ENCODE measurements at places on chromosomes 2 and 18.

DNA sequence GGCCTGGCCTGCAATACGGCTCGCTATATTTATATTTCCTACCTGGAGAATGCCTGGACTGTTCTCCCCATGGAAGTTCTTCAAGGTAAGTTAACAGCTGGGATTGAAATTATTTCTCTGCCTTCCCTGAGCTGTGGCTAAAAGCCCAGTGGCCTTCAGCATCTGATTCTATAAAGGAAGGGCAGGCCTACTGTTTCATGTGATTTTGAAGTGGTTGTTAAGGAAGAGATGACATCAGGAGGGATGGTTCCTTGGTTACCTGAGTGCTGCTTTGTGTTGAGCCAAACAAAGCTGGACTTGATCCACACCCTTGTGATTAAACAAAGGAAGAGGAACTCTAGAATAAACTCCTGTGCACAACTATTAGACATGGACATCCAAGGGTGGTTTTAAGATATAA is 61.6 kb downstream of the MFSD6 start:
- peak; percentile 32 for DNase-seq

DNA sequence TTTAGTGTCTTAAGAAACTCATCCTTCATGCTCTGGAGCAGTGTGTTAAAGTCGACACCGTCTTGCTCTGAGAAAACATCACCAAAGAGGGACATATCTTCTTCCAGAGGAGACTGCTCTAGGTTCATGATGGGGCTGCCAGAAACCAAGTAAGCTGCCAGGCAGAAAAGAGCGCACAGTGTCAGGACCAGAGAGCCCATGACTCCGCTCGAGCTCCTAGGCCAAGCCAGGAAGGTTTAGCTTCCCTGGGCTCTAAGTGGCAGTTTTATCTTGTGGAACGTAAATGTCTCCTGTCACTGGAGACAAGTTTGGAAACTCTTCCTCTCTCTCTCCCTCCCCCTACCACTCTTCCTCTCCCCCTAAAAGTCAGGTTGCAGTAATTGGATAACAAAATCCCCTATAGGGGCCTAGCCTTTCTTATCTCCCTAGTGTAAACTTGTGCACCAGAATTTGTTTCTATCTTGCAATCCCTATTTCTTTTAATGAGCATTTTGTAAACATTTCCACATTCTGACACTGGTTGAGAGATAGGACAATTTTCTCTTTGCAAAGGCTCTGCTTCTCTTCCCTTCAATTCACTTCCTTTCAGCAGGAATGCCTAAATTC is at the start of gene BMP10:
Gene BMP10 (minus strand): TSS at position 239 of the 606 bp plus-strand sequence. CDS start 39 bp downstream, at position 200.
- DNase-seq, result no peak

- no peak for DNase-seq
Measured at GRCh38 chr2:161709428-161709827, 85.2 kb downstream of the SLC4A10 start.

DNA sequence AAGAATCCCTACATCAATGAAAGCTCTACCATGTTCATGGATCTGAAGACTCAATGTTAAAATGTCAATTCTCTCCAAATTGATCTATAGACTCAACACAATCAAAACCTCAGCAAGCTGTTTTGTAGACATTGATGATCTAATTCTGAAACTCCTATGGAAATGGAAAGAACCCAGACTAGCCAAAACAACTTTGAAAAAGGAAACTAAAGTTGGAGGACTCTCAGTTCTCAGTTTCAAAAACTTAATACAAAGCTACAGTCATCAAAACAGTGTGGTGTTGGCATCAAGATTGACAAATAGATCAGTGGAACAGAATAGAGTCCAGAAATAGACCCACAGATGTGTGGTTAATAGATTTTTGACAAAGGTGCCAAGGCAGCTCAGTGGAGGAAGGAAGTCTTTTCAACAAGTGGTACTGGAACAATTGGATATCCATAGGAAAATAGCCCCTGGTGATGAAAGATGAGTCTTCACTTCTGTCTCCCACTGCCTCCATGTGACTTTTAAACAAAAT is 30.4 kb downstream of the LBH start:
- DNase-seq, result peak; percentile 55

GRCh38 chr2:197130318-197130717 is 180.3 kb downstream of the ANKRD44 start:
- no peak for DNase-seq

DNA sequence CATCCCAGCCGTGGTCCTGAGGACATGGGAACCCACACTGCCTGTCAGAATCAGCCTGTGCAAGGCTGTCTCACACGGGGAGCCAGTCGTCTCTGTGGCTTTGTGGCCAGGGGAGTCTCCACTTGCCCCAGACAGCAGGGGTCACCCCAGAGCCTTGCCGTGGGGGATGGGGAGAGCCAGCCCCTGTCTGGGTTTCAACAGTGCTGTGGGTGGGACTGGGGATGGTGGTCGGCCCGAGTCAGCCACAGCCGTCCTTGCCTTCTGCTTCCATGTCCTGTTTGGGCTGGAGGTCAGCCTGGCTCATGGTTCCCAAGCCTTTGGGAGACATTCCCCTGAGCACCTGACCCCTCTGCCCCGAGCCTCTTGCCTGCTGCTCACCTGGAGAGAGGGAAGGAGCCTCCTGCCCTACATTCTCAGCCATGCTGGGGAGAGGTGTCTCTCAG is 19.6 kb downstream of the GPR35 start:
- DNase-seq, result no peak

GRCh38 chr2:158755310-158756087 is 39.6 kb upstream of the DAPL1 start:
- no peak for DNase-seq

DNA sequence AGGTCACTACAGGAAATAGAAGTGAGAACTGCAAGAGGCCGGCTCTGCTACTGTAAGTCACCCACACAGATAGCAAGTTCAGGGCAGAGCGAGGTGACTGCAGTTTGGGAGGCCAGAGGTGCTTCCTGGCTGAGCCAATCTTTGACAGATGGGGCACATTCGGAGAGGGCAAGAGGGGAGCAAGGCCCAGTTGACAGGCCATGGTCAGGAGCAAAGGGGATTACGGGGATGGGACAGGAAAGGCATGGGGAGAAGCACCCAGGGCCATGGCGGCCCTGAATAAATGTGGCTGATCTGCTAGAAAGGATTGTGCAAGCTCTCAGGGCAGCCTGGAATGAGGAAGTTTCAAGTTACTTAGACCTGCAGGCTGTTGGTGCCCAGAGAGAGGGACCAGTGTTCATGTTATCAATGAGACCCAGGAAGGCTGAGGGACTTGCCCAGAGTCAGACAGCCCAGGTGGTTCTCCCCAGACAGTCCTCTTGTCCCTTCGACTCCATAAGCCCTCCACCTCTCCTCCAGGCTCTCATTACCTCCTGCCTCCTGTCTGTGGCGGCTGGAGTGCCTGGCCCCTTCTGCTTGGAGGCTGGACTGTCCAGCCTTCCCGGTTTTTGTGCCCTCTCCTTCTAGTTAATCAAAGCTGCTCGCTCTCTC is 123.3 kb downstream of the CTIF start:
- DNase-seq, result peak; percentile 65

DNA sequence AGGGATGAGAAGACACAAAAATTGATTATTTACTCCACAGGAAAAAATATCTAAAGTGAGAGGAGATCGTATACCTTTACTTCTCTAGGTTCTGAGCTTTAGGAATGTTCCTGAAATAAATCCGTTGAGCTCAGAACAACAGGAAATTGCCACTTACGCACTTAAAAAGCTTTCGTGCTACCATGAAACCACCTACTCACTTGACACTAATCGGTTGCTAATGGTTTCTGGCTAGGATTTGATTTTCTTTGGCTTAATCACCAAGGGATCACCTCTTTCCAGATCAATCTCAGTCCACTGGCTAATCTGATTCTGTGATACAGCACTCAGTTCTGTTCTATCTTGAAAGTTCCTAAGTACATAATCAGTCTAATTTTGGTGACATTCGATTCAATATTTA is 419.6 kb downstream of the DLGAP1 start:
- no peak for DNase-seq

GRCh38 chr2:197805715-197806633 is 1.6 kb downstream of the PLCL1 start:
- DNase-seq, result peak; percentile 42

DNA sequence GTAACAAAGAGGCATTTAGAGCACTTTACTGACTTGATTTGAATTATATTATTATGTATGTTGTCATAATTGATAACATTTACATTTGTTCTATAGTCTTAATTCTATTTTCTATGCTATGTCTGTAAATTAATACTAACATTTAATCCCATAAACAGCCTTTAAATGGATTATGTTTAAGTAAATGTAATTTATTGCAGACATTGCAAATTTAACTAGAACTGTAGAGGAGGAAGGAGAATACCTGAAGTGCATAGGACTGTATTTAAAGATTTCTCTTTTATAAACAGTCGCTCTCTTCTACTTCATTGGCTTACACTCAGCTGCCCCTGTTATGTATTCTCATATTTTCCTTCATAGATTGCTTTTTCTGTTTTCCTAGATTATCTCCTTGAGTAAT is 92.4 kb downstream of the SPAG16 start:
- DNase-seq, result no peak

DNA sequence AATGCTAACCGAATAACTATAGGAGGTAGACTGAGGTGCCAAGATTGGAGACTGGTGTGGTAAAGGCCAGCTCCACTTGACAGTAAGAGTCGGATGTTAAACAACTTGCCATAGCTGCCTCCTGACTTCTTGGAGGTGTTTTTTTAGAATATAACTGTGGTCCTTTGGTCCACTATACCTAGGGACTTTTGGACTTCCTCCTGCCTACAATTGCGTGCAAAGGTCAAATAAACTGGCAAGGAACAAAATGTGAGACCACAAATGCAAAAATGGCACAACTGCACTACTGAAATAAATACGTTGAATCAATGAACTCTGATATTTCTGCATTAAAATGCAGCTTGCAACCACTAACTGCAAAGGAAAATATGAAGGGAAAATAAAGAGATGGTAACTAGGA is 338.6 kb downstream of the NRXN1 start:
- DNase-seq, result no peak

GRCh38 chr2:233228376-233228775 is 23.1 kb upstream of the ATG16L1 start:
- no peak for DNase-seq

DNA sequence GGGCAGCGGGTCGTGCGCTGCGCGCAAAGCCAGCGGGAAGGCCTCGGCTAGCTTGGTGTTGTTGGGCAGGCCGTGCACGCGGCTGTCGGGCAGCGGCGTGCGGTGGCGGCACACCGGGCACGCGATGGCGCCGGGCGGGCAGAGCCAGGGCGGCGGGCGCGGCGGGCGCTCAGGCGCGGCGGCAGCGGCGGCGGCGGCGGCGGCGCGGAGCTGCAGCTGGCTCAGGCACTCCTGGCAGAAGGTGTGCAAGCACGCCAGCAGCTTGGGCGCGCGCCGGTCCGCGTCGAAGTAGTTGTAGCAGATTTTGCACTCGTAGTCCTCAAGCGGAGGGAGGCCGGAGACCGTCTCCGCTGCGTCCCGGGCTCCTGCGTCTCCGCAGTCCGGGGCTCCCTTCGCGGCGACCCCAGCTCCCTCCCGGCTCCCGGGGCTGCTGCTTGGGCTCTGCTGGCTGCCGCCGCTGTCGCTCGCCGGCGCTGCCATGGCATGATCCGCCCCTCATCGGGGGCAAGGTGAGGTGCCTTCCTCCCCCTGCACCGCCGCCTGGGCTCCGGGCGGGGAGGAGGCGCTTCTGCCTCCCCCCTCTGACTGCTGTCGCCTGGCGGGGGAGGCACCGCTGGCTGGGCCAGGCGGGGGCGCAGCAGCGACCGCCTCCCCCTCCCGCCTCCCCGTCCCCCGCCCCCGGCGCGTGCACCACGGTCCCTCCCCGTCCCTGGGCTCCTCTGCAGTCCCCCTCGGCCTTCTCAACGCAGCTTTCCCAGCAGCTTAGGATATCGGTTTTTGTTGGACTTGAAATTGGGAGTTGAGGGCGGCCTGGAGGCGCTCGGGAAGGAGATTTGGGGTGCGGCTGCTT is 21.0 kb upstream of the PAX3 start:
- peak; percentile 35 for DNase-seq

GRCh38 chr2:111642586-111643327 is 241.2 kb downstream of the ANAPC1 start:
- DNase-seq, result peak; percentile 62

DNA sequence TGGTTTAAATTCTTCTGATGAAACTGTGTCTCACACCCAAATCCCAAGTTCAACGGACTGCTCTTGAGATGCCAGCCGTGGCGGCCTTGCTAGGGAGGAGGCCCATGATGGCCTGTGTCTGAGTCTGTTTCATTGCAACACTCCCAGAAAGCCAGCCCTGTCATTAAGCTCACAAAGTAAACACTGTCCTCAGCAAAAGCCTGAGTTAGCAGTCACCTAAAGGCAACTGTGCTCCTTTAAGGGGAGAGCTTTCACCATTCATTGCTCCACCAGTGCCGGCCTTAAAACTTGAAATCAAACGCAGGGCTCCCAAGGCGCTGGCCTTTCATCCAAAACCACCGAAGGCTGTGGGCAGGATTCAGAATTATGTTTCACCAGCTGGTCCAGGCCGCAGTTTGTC is 42.5 kb upstream of the PPP1CB start:
- peak; percentile 9 for DNase-seq

DNA sequence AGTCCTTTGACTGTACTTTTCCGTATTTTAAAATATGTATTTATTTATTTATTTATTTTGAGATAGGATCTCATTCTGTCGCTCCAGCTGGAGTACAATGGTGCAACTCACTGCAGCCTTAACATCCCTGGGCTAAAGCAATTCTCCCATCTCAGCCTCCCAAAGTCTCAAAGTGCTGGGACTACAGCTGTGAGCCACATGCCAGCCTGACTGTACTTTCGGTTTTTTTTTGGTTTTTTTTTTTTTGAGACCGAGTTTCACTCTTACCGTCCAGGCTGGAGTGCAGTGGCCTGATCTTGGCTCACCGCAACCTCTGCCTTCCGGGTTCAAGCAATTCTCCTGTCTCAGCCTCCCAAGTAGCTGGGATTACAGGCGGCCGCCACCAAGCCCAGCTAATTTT is 28.9 kb upstream of the CCNYL1 start:
- DNase-seq, result no peak

DNA sequence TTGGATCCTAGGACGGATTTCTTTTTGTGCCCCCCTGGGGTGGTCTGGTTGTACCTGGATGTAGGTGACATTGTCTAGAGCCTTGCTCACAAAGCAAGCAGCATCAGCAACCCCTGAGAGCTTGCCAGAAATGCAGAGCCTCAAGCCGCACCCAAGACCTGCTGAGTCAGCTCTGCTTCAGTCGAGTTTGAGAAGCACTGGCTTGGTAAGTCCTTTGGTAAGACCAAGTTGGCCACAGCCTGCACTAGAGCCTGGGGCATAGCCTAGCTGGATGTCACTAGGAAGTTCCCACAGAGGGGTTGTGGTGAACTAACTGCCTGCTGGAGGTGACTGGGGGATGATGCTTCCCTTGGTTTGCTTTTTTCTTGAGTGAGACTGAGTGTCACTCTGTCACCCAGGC is 6.2 kb downstream of the ABCG5 start:
- DNase-seq, result no peak
